ENCODE measurements at places on chromosomes 16 and 17. TPM values are rescaled to one million over a fixed set of nuclear protein-coding genes. Genes with fewer than 3 reads are reported as not detected.

GRCh38 chr17:59315866-59316265, 15.6 kb upstream of the YPEL2 start:
- H3K4me1 ChIP-seq = no peaks in the 10 kb centered on the region
- DNase-seq = no peak
- no peaks in the 10 kb centered on the region for H3K36me3 ChIP-seq
- no peaks in the 10 kb centered on the region for H3K27me3 ChIP-seq
- H3K4me3 ChIP-seq = no peak overlapping the region
- H3K27ac ChIP-seq = no peak overlapping the region

DNA sequence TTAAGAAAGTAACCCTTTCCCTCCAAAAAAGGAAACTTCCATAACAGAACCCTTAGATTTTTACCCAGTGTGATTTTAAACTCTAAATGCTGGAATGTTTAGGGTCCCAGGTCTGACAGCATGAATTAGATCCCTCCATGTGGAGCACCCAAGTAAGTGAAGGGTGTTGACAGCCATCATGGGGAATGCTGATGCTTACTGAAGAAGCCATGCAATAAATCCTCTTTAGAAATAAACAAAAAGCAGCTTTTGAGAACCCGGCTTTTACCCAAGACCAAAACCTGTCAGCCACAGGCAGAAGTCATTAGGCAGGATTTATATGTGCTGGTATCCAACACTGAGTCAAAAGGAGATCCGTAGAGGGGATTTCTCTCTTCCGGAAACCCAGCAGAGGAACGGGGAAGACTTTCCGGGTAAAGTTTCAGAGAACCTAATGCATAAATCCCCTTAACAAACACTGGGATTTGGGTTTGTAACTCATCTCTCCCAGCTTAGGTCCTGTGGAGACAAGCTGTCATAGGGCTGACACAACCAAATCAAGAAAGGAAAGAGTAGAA, 287.5 kb downstream of the IRX3 start:
- no peaks in the 10 kb centered on the region for H3K36me3 ChIP-seq
- H3K4me3 ChIP-seq = no peak overlapping the region
- H3K4me1 ChIP-seq = peaks cover 4% of the 10 kb centered on the region

DNA sequence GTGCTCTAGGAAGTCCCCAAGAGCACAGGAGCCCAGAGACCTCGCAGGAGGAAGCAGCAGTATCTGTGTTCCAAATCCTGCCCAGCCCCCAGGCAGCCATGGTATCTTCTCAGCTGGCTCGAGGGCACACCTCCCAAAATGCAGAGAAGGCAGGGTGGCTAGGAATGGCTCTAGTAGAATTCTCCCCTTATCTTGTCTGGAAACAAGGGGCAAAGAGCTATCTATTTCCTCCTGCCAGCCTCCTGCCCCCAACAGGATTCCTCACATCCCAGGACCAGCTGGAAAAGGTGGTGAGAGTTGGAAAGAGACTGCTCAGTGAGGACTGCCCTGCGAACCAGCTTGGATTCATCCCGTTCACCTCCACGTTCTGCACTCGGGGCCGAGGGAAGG, 8.6 kb upstream of the TSPOAP1 start:
- H3K27me3 ChIP-seq = no peaks in the 10 kb centered on the region
- DNase-seq = no peak
- no peak overlapping the region for H3K4me3 ChIP-seq

GRCh38 chr16:89765292-89765830, 44.0 kb downstream of the ZNF276 start:
- H3K36me3 ChIP-seq = no peaks in the 10 kb centered on the region
- no peaks in the 10 kb centered on the region for H3K4me1 ChIP-seq
- H3K27ac ChIP-seq = no peak overlapping the region
- no peak overlapping the region for H3K4me3 ChIP-seq
- no peak for DNase-seq

DNA sequence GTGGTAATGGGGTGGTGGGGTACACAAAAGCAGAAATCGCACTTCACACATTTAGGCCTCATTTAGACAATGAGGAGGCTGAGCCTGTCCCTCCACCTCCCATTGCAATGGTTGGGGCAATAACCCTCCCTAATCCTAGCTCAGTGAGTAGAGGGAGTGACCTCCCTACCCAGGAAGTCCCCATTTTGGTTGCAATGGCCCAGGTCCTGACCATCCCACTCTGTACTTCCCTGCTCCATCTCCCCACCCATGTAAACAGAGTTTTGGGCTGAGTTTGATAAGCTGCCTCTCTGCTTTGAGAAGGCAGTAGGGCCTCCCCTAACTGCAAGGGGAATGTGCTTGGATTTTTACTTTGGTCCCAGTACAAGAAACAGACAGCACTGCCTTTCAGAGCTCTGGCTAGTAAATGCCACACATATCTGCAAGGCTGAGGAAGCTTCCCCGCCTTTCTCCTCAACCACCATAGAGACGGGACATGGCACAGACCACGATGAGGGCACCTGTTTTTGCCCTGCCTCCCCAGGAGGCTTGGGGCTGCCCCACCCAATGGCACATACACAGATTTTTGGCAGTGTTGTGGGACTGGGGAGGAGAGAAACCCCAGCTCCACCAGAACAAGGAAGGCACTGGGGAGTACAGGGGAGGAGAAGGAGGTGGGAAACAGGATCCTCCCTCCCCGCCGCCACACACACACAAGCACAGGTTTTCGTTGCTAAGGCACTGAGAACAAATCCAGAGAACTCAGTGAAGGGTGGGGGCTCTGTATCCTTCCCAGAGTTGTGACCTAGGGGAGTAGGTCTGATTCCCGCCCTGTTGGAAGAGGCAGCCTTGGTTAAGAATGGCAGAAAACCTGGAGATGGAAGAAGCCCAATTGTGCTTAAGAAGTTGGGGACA, 7.3 kb downstream of the VAT1 start:
- no peak for DNase-seq
- no peaks in the 10 kb centered on the region for H3K4me1 ChIP-seq
- no peaks in the 10 kb centered on the region for H3K27me3 ChIP-seq
- H3K27ac ChIP-seq = peak overlapping the region; percentile 5
- peaks cover 37% of the 10 kb centered on the region for H3K36me3 ChIP-seq
- no peak overlapping the region for H3K4me3 ChIP-seq

- peak; percentile 61 for DNase-seq
- H3K4me3 ChIP-seq = no peak overlapping the region
- no peaks in the 10 kb centered on the region for H3K4me1 ChIP-seq
- no peak overlapping the region for H3K27ac ChIP-seq
- H3K27me3 ChIP-seq = no peaks in the 10 kb centered on the region
- H3K36me3 ChIP-seq = peaks cover 16% of the 10 kb centered on the region
Measured at GRCh38 chr17:82438401-82439193, 12.0 kb downstream of the CYBC1 start.

- H3K36me3 ChIP-seq = peaks cover 6% of the 10 kb centered on the region
- peak overlapping the region; percentile 94 for H3K4me3 ChIP-seq
- no peaks in the 10 kb centered on the region for H3K27me3 ChIP-seq
- peaks cover 10% of the 10 kb centered on the region for H3K4me1 ChIP-seq
- H3K27ac ChIP-seq = no peak overlapping the region
Measured at GRCh38 chr17:32443827-32444300, 446 bp upstream of the PSMD11 start.

GRCh38 chr16:89658221-89658879, 714 bp downstream of the SPATA33 start:
- H3K27ac ChIP-seq = peak overlapping the region; percentile 72
- no peak for DNase-seq
- no peaks in the 10 kb centered on the region for H3K36me3 ChIP-seq

DNA sequence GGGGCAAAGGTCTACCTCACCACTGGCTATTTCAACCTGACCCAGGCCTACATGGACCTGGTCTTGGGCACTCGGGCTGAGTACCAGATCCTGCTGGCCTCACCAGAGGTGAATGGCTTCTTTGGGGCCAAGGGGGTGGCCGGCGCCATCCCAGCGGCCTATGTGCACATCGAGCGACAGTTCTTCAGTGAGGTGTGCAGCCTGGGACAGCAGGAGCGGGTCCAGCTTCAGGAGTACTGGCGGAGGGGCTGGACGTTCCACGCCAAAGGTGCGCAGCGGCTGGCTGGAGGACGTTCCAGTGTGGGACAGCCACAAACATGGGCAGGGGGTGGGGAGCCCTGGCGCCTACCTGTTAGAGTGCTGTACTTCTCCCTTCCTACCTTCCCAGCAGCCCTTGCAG, 25.4 kb downstream of the PGS1 start:
- H3K4me3 ChIP-seq = no peak overlapping the region
- peaks cover 48% of the 10 kb centered on the region for H3K36me3 ChIP-seq
- DNase-seq = no peak
- no peaks in the 10 kb centered on the region for H3K27me3 ChIP-seq
- H3K4me1 ChIP-seq = no peaks in the 10 kb centered on the region

Gene TBC1D3C
- not detected for total RNA-seq

Measured in ascending aorta (tissue), 2 donors.